ENCODE measurements at places on chromosomes 2 and 18.

DNA sequence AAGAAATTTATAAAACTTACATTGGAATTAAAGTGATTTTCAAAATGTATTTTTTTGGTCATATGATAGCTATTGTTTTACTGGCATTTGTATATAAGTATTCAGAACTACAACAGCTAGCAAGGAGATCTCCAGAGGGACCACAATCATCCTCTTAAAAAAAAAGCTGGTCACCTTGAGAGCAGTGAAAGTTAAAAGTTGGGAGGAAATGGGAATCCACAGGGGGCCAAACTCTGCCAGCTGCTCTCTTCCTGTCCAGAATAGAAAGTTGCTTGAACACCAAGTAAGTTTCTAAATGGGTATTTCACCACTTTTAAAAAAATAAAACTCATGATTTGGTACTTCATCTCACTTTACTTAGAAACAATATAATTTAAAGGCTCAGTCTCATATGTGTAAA, 1025.1 kb downstream of the LRP1B start:
- no peak for DNase-seq

DNA sequence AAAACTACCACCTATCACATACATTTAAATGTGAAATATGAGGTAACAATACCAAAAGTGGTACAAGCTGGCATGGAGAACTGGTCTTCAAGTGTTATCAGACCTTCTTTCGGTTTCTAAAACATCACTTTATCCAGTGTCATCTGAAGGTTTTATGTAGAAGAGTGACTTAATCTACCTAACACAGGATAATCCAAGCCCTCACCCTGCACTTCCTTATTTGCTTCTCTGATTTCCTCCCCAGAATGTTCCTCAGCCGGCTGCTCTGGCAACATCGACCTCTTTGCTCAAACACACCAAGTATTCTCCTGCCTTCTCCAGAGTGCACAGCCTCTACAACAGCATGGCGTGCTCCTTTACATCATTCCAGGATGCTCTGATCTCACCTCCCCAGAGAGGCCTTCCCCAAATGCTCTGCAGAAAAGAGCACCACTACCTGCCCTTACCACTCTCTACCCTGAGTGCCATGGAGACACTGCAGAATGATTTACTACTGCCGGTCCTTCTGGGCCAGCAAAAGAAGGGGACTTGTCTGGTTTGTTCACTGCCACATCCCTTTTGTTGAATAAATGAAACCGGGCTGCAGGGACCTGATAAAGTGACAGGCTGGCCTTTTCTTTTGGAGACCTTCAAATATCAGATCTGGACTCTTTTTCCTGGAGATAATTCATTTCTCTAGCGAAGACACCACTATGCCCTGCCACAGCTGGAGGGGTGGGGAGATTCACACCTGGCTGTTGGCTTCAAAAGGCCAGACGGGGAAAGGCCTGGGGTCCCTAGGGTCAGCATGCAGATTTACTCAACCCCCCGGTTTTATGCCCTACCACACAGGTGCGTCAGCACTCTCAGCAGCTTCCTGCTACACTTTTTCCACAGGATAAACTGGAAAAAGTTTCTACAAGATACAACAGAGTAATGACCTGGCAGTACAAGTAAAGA, 42.0 kb downstream of the TTR start:
- no peak for DNase-seq

DNA sequence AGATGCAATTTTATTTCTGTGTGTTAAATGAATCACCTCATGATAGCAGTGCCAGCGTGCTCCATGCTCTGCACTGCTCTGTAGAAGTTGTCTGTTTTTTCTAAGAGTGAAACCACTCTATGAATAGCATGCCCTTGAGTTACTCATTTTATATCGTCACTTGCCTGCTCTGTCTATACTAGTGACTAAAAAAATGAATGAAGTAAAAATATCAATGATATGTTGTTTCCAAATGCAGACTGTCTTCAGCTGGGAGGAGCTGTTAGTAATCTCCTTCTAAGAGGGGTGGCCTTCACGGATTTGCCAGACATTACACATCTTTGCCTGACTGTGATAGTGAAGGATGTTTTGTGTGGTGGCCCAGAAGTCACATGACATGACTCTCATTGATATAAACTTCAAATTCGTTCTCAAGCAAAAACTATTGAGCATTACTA, 852.1 kb downstream of the CNTNAP5 start:
- DNase-seq, result no peak

GRCh38 chr2:66069937-66070720, 364.8 kb upstream of the MEIS1 start:
- no peak for DNase-seq

DNA sequence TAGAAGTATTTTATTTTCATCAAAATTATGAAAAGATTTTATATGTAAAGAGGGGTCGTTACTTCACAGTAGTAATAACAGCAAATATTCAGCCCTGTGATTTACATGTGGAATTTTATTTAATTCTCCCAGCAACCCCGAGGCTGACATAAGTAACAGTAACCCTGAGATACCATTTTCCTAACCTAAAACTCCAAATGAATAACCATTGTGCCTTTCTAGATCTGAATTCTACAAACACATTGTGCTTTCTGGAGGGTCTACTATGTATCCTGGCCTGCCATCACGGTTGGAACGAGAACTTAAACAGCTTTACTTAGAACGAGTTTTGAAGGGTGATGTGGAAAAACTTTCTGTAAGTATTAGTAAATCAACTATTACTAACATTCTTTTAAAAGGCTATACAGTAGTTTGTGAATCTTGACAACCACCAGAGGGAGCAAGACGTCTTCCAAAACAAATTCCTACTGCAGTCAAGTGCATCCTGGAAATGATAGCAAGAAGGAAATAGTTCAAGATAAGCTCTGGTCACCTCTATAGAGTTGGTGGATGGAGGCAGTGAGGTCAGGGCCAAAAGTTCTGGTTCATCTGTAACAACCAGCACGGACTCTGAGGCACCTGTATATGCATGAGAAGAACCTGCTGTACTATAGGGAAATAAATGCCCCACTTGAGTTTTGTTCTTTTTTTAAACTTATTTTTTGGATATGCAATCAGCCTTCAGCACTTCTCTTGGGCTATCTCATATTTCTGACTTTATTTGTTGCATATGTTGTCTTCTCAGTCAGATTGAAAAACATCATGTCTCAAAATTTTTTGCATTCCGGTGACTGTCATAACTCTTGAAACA, 37.4 kb downstream of the ACTR2 start:
- DNase-seq, result no peak

GRCh38 chr2:158046121-158046880, 55.4 kb upstream of the UPP2 start:
- DNase-seq, result no peak

DNA sequence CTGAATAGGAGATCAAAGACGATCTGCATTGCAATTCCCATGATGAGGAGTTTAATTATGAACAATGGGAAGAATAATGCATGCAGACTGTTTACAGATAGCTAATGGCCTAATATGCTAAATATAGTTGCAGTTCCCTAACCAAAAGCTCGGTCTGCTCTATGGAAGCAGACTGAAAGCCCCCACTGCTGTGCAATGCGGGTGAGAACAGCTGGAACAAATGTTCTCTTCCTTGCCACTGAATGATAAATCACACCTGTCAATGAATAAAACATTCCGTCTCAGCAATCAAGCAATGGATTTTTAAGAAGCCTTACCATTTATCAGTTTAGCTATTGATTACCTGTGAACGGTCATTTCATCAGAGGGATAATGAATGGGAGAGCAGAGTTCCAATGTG, 704.5 kb upstream of the RAB6C start:
- no peak for DNase-seq

DNA sequence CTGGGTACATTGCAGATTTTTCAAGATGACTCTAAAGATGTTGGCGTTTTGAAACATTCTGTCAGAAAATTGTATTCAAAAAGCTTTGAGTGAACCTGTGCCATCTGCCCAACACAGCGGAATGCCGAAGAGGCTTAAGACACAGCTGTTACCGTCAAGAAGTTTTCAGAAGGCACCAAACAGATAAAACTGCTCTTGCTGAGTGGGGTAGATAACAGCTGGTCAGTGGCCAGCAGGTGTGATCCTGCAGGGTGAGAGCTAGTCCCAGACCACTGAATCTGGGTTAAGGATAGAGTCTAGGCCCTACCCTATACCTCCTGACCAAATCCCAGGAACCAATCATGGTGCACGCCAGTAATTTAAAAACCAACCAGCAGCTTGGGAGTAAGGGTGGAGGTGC, 60.5 kb upstream of the B3GNT7 start:
- no peak for DNase-seq

- DNase-seq, result no peak
These were observed 70.2 kb downstream of the PTPRM start for GRCh38 chr18:7637269-7637668.

GRCh38 chr2:231222318-231223000, 24.0 kb downstream of the ARMC9 start:
- DNase-seq, result no peak

DNA sequence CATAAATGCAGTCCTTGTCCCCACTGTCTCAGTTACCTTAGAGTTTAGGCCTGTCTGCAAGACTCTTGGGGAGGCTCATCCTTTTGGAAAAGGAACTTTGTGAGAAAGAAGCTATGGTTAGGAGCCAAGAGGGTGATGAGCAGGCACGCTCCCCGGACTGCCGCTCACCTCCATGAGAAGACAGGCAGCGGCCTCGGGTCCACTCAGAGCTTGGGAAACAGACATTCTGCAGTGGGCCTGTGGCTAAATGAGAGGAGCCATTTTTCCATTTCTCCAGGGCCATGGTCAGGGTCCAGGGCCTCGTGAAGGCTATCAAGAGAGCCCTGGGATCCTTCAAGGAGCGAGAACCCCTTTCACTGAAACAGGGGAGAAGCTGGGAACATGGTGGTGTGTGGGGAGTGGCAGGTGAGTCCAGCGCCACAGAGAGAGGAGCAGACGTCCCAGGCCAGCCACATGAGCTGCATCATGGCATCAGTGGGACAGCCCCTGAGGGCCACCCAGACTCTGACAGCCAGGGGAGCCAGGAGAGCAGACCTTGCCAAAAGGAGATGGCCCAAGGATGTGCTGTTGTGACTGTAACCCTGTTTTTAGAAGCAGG, 4.0 kb upstream of the TEX51 start:
- DNase-seq, result no peak

GRCh38 chr2:237924164-237924534, 42.7 kb upstream of the UBE2F start:
- DNase-seq, result no peak

DNA sequence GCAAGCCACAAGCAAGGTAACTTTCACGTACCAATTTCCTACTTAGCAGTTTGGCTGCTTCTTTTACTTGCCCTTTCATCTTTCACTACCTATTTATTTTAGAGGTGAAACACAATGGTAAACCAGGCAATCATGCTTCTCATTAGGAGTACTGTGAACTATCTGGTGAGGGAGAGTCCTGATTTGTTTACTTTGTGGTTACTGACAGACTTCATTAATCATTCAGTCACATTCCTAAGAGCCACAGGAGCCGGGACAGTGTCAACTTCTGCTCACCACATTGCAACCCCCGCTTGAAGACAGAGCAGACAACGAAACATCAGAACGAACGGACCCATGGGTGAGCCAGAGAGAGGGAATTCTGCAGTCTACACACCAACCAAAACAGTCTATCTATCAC, 28.8 kb downstream of the TUBB6 start:
- no peak for DNase-seq

- no peak for DNase-seq
These were observed 6.4 kb downstream of the AGAP1 start for GRCh38 chr2:235500110-235500760.

GRCh38 chr18:675307-675706, 17.9 kb downstream of the TYMS start:
- DNase-seq, result no peak

DNA sequence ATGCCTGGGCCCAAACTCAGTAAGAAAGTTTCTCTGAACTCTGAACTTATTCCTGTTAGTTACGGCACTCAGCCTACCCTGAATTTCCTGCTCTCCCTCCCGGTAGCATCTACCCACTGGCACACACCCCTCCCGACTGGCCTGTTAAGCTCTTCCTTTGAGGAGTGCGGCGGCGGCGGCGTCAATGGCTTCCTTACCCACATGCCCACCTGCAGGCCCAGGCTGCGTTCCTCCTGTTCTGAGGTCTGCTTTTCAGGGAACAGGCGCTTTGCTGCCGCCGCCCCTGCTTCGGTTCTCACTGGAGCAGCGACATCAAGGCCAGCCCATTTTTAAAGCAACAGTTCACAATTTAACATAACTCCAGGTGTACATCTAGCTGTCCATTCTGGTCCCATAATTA, 432.4 kb downstream of the DCDC2C start:
- no peak for DNase-seq

DNA sequence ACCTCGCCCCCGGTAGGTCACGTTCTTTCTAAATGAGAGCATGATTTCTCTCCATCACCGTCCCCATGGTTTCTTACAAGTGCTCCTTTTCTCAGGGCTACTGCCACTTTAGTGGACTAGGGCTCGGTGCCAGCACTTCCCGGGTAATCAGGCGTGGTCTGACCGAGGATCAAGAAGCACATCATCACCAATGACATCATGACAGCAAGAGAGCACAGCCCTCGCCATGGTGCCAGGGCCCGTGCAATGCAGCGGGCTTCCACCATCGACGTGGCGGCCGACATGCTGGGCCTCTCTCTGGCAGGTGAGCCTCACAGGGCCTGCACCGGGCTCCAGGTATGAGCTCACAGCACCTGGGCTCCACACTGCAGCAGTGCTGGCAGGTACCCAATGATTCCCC, 75.2 kb downstream of the INPP4A start:
- DNase-seq, result no peak

DNA sequence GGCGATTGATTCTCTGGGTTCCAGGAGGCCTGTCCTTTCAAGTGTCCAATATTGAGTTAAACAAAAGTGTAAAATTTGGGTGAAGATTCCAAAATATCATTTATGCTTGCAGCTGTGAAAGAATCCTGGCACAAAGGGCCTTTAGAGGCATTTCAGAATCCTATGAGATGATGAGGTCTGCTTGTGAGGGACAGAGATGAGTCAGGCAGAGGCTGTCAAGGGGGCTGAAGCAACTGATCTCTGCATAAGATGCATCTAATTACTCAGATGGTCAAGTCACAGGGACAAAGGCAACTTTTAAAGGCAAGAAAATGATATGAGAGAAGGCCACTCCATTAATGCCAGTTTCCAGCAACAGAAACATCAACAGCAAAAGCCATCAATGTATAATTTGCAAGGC, 78.8 kb downstream of the FHOD3 start:
- DNase-seq, result no peak

DNA sequence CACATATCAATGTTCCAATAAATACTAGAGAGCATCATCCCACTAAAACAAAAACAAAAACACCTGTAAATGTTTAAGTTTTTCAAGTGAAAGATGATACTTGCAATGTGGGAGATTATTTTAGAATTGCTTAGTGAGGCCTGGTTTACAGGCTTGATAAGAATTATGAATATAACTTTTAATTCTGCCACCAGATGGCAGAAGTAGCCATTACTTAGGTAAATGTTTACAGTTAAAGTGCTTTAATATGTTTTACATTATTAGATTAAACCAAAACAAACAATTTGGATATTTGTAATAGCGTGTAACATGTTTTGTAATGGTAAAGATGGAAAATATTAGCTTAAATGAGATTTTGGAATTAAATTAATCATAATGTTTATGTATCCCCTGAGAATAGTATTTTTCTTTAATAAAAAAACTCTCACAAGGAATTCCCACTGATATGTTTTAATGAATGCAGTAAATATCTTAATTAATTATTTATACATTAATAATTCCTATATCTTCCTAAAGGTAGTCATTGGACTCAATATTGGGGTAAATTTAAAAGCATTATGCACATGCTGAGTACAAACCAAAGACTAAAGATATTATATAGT, 522.0 kb downstream of the SPAG16 start:
- no peak for DNase-seq

All from NCI-H1092 (cell line).